COR-L47 (cell line): ENCODE measurements at places on chromosomes 3 and 15.

DNA sequence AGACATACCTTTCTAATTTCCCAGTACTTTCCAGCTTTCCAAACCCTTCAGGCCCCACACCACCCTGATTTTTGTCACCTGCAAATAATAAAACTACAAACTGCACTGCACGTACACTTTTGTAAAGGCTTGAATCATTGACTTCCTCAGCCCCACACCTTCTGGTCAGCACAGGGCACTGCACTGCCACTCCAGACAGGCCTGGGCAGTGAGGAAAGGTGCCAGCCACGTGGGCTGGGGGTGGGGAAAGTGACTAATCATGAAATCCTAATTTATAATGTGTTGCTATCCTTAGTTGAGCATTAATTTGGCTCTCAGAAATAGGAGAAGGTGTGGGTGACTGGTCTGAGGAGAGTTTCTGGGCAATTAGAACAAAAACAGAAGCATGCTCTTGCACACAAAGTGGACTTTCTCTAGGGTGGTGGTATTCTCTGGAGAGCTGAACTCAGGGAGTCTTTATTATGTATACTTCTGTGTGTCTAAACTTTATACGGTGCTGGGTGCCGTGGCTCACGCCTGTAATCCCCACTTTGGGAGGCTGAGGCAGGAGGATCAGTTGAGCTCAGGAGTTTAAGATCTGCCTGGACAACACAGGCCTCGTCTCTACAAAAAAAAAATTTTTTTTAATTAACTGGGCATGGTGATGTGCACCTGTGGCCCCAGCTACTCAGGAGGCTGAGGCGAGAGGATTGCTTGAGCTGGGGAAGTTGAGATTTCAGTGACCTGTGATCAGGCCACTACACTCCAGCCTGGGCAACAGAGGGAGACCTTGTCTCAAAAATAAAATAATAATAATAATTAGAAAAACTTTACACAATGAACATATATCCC is 58.2 kb upstream of the FLNB start:
- DNase-seq = no peak

DNA sequence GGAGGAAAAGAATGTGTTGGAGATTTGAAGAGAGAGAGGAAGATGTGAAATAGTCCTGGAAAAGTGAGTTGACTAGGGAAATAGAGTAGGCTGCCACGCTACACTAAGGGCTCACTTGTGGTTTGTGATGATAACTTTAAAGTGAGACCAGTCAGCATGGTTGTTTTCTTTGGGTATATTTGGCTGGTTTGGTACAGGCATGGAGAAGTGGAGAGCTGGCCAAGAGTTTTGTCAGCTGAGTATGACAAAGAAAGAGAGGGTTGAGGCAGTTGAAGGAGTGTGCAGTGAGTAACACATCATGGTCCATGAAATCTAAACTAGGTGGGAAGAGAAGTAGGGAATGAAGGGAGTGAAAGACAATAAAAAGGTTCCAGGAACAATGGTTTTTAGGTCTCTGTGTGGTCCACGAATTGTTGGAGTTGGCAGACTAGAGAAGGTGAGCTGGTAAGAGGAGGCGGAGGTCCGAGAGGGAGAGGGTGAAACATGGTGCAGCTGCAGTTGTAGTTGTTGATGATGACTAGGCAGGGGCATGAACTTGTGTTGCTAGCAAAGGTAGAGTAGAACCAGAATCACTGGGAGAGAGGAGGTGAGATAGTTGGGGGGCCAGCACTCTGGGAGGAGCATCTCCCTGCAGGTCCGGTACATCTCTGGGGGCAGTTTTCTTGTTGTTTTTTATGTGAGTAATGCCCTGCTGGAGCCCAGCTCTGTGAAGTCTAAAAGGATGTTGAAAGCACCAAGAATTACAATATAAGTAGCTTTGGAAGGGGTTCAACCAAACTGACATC is 21.0 kb downstream of the ZNF80 start:
- no peak for DNase-seq

GRCh38 chr3:147493065-147493464 is 83.9 kb downstream of the ZIC1 start:
- no peak for DNase-seq

GRCh38 chr15:72599855-72600464 is 54.5 kb upstream of the GOLGA6B start:
- DNase-seq = peak; percentile 4

DNA sequence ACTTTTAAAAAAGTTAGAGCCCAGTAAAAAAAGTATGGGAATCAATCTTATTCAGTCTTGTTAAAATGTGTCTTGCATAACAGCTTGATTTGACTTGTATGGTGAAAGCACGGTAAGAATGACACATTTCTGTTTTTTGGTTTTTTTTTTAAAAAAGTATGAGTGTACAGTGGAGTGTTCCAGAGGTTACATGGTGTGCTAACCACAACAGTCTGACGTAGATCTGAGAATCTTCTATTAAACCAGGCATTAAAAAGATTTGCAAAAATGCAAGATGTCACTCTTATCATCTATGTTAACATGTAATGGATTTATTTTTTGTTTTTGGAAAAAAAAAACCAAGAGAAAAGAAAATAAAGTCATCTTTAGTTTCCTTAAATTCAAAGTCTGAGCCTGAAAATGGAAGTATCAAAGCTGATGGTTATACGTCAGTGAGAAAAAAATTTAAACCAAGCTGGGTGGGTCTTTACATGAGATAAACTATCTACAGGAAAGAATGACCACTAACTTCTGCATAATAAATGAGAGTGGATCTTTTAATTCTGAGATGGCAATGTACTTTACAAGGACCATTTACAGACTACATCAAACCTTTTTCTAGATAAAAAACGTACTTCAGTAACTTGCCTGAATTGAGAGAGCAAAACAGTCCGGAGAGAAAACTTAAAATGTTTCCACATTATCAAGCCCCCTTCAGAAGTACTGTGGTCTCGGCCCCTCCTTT is 1.6 kb downstream of the GABPB1 start:
- DNase-seq = no peak

DNA sequence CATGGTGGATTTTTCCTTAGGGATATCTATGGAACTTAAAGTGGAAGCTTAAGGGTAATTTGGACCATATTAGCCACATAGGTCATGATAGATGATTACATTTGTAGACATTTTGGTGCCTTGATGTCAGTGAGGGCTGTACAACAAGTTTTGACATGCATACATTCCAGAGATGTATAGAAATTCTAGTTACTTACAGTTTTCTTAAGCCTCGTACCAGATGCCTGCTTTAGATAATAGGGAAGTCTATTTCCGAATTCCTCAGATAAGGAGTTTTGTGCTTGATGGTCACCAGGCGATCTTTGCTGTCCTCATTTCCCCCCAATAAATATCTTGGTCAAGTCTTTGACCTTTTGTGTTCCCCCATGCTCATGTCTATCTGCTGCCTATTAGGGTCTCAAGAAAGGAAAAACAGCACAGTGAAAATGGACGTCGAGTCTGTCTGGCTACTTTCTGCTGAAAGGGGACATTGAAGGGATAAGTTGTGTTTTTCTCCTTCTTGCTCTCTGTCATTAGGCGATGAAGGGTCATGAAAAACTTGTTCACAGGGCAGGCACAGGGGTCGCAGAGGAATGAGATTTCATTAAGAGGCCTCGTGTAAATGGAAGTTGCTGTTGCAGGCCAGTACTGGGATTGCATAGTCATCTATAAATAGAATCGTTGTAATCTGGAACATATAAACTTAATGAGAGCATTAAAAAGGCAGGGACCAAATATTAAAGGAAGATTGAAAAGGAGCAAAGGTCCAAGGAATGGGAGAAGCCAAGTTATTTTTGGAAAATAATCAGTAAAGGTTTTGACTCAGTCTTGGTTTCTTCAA is 20.0 kb upstream of the SENP7 start:
- DNase-seq = no peak

GRCh38 chr3:2468816-2469215 is 370.1 kb downstream of the CNTN4 start:
- no peak for DNase-seq

GRCh38 chr3:193971261-193971751 is 164.6 kb upstream of the HES1 start:
- DNase-seq = no peak

DNA sequence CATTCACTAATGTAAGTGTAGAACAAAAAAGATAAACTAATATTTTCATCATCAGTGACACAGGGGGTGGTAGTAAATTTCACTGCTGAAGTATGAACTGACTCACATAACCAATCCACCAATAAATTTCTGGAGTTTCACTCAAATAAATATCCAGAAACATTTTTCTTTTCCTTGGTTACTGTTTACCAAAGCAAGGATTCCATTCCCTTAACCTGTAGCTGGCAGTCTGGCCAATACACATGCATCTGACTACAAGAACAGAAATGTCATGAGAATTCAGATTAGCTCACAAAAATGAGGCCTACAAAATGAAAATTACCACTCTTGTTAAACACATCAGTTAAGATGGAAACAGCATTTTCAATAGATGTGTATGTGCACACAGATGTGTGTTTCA is 80.3 kb downstream of the STAG1 start:
- DNase-seq = no peak
